ENCODE measurements at places on chromosomes 4 and X.
A peak's percentile ranks its signal among the peaks of the same experiment; 100 is the strongest.

GRCh38 chrX:137988470-137988869, 422.5 kb downstream of the ZIC3 start:
- DNase-seq = no peak

DNA sequence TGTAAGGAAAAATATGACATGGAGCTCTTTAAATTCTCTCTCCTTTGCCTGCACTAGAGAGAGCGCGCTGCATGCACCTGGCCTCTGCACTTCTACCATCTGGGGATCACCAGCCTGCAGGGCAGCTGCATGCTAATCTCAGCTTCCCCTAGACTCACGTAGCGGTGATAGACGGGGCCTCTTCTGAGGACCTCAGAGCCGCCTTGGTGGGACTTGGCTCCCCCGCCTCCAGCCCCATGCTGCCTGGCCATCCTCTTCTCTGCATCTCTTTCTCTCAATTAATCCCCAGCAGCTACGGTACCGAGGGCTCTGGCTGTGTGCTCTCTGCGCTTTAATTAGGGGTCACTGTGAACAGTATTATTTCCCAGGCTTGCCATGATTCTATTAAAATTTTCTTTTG, 52.8 kb upstream of the PSAPL1 start:
- no peak for DNase-seq

DNA sequence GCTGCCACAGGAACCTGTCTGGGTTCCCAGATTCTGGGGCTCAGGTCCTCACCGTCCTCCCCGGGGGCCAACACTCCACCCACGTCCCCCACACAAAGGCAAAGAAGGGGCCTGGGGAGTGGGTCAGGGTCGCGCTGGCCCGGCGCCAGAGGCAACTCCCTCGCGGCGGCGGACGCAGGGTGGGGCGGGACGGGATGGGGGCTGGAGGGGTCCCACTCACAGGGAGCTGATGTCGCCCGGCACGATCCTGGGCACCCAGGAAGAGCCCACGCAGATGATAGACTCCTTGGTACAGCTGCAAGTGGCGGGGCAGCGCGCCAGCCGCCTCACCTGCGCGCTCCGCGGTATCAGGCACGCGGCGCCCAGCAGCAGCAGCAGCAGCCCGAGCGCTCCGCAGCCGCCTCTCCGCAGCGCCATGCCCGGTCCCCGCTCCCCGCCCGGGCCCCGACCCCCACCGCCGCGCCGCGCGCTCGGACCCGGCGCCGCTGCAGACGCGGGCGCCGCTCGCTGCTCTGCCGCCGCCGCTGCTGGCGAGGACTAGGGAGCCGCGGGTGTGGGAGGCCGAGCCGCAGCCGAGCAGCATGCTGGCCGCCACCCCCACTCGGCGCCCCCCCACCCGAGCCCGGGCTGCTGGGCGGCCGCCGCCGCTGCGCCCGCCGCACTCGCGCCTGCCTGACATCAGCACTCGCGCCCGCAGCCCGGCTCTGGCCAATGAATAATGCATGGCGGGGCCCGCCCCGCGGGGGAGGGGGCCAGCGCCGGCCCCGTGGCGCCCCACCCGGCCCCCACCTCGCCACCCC, at the start of gene LGI2:
LGI2 (minus strand) TSS at position 670 of the 800 bp plus-strand sequence; CDS start at position 417, 253 bp downstream.
- DNase-seq = peak; percentile 33

DNA sequence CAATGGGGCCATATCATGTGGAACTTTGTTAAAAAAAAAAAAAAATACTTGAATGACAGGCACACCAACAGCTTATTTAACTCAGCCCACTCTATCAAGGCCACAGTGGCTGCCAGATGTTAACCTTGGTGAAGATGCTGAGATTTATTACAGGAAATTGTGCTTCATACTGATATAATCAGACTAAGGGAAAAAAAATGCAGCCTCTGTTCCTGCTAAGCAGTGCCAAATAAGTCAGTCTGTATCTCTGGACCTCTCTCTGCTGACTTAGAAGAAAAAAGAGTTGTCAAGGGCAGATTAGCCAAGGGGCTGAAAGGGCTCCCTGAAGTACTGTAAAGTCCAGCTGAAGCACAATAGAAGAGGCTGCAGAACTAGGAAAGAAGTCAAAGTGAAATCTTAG, 677.7 kb upstream of the HTR2C start:
- no peak for DNase-seq

- DNase-seq = no peak
These were observed 4.4 kb upstream of the MAEA start for GRCh38 chr4:1285151-1285789.

GRCh38 chr4:1983053-1983845, 25.5 kb downstream of the NELFA start:
- no peak for DNase-seq

GRCh38 chr4:140719022-140719421, 37.2 kb downstream of the TBC1D9 start:
- no peak for DNase-seq

- DNase-seq = no peak
These were observed 75.3 kb downstream of the RAPGEF2 start for GRCh38 chr4:159178151-159178546.

DNA sequence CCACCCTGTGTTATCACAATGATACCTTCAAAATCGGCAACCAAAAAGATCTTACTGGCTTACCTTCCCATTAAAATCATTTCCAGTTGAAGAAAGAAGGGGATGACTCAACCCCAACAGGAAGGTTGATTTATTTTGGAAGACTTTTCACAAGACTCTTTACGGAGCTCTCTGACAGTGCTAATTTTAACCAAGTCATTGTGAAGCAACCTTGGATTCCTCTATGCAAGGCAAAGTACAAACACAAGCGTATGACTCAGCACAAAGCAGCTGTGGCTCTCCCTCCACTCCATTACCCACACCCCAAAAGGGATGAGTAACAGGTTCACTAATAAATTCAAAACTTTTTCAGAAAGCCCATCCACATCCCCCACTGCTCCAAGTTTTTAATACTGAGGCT, 213.8 kb upstream of the FGF13 start:
- no peak for DNase-seq

GRCh38 chr4:185740471-185740873, 71.5 kb downstream of the SORBS2 start:
- DNase-seq = no peak

GRCh38 chr4:128649161-128649560, 160.3 kb upstream of the JADE1 start:
- no peak for DNase-seq

- DNase-seq = no peak
These were observed 1039.9 kb downstream of the GLUD2 start for GRCh38 chrX:122087341-122087740.

DNA sequence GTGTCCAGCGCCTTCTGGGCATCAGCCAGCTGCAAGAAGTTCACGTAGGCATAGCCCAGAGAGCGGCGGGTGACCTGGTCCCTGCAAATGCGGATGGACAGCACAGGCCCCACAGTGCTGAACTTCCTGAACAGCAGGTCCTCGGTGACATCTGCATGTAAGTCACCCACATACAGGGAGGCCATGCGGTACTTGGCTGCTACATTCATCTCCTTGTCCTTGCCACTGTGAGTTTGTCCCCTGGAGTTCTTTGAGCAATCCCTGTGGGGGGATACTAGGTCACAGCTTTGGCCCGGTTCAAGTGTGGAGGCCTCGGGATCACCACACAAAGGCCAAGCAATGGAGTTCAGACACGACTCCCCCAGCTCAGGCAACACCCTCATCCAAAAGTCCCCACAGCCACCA, 776 bp downstream of the PABPC4L start:
- DNase-seq = no peak

DNA sequence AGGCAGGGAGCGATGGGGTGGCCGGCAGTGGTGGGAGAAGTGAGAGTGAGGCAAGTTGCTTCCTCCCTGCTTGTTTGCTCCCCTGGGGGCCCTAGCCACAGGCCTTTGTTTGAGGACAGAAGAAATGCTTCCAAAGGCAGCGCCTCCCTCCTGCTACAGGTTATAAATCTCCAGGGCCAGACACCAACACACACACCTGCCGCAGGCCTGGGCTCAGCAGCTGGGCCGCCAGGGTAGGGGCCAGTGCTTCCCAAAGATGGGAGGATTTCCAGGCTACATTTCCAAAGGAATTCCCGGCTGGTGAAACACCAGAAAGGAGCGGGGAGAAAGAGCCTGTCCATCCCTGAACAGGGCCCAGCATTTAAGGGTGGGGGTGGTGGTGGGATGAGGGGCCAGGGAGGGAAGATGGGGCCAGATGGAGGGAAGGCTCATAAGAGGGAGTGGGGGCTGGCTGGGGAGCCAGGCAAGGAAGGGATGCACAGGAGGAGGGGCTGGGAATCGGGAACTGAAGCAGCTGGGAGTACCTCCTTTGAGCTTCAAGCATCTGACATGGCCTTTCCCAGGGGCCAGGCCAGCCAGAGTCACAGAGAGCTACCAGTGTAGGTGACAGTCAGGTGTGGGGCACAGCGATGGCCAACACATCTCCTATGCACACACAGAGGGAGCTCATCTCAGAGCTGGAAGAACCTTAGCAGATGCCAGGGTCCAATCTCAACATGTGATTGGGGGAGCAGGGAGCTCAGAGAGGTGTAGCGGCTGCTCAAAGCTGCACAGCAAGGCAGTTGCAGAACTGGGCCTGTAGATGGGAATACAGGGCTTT, 143.9 kb downstream of the PJA1 start:
- no peak for DNase-seq

DNA sequence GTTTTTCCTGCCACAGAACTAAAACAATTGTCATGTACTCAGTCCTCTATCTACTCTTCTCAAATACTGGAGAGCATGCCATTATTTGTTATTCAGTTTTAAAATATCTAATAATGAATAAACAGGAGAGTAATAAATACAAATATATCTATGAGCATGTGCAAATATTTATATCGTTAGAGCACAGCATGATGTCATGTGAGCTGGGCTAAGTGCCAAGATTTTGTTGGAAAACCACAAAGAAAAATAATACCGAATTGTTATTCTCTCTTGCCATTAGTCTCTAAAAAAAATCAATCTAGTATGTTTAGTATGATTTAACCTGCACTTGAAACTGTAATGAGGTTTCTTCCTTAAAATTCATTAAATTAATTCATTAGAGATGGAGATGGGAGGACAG, 97.3 kb downstream of the DDX60 start:
- no peak for DNase-seq

- DNase-seq = no peak
These were observed 70.9 kb downstream of the PDHA2 start for GRCh38 chr4:95910749-95911148.

GRCh38 chrX:63128509-63128908, 222.6 kb downstream of the SPIN4 start:
- DNase-seq = no peak

- peak; percentile 54 for DNase-seq
These were observed 544 bp downstream of the HERC3 start for GRCh38 chr4:88592600-88593448.

DNA sequence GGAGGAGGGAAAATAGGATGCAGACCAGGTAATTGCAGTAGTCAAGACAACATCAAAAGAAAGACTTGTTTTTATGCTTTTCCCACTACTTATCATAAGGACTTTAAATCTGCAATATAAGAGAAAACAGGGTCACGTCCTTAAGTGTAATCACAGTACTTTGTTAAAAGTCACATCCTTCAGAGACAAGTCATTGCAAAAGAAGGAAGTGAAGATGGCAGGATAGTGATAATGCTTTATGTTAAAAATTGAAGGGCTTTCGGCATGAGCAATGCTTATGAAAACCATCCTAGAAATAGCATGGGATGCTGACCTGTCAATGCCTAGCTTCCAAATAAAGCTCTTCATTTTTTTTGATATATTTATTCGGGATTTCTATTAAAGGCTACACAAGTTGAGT, 110.2 kb upstream of the TENM3 start:
- DNase-seq = no peak

- no peak for DNase-seq
These were observed 155.5 kb downstream of the PDGFRA start for GRCh38 chr4:54384563-54384962.

DNA sequence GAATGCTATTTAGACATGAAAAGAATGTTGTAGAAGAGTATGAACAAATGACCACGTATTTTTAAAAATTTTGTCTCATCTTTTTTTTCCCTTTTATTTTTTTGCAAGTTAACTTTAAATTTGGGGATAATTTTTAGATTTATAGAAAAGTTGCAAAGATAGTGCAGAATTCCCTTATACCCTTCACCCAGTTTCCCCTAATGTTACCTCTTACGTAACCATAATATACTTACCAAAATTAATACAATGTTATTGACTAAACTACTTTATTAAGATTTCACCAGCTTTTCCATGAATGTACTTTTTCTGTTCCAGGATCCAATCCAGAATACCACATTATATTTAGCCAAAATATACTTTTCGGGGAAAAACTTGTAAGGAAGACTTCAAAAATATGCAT, 12.3 kb downstream of the CHRNA9 start:
- DNase-seq = no peak

- DNase-seq = peak; percentile 29
These were observed at the start of gene PRKG2 for GRCh38 chr4:81214881-81215868. TSS of gene PRKG2 (minus strand) at chr4:81215222. CDS start at chr4:81205047, 10,175 bp downstream.

- no peak for DNase-seq
These were observed 26.1 kb downstream of the GASK1B start for GRCh38 chr4:158146736-158147135.

- DNase-seq = no peak
These were observed 30.8 kb downstream of the MOB1B start for GRCh38 chr4:70932984-70933383.

DNA sequence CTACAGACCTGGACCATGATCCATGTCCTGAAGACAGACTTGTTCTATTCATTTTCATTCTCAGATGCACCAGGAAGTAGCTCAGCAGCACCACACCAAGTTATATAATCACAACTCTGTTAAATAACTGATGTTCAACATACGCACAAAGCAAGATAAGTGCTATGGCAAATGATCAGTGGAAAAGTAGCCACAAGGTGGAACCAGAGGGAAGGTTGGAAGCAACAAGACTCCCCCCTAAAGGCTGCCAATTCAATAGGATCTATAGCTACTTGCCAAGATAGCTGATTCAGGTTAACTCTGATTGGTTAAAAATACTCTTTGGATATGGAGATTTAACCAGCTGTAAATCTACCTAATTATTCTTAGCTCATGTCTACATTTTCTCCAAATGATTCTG, 23.7 kb upstream of the FAM47B start:
- DNase-seq = peak; percentile 11

GRCh38 chrX:21590012-21590776, 67.9 kb downstream of the KLHL34 start:
- DNase-seq = no peak
